ENCODE measurements at places on chromosomes 1 and 21.

GRCh38 chr1:12196641-12197482 lies 30.1 kb downstream of the TNFRSF1B start:
- no peak for DNase-seq

GRCh38 chr1:87121711-87122163 lies 206.9 kb upstream of the LMO4 start:
- DNase-seq = no peak

DNA sequence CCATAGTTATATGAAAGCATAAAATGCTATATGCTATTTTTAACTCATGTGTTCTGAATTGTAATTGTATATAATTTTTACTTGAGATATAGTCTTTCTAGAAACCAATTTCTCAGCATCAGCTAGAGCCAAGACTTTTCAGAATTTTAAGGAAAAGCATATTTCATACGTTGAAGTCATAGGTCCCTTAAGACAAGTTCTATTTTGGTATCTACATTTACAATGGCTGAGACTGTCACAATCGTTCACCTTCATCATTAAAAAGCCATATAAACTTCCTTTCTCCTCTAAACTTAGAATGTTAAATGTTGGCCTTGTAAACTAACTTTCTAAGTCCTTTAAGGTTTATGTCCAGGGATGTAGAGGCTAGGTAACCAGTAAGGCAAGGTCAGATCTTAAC lies 104.1 kb downstream of the LRRC40 start:
- DNase-seq = no peak

GRCh38 chr1:115337276-115337632 lies 795 bp downstream of the NGF start:
- DNase-seq = no peak

DNA sequence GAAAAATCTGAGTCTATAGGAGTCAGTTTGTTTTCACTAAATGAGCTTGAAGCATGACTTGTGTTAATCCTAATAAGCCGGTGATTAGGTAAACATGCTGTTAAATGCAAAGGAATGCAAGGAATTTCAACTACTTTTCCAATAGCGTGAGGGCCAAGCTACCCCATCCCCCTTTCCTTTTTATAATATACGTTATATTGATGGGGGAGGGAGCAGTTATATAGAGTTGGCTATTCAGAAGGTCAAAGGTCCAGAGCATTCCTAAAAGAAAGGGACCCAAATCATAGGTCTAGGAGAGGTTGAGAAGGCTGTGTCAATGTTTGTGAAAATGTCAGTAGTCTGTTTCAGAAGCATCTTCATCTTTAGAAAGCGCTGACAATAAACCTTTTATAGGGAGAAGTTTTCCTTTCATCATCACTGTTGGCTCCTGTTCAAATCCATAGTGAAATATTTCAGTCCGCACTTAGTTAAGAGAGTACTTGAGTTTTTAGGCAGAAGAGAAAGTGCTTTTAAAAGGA lies 3.8 kb downstream of the CCN1 start:
- peak; percentile 93 for DNase-seq

DNA sequence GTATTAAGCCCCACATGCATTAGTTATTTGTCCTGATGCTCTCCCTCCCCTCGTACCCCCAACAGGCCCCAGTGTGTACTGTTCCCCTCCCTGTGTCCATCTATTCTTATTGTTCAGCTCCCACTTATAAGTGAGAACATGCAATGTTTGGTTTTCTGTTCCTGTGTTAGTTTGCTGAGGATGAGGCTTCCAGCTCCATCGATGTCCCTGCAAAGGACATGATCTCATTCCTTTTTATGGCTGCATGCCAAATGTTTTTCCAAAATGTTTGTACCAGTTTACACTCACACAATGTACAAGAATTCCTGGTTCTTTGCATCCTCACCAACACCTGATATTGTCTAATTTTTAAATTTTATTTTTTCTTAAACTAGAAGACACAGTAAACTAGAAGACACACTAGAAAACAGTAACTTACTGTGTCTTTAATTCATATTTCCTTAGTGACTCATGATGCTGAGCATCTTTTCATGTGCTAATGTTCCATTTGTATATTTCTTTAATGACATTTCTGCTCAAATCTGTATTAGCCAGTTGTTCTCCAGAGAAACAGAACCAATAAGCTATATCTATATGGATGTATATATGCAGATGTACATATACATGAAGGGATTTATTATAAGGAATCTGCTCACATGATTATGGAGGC lies 19.4 kb upstream of the USP1 start:
- DNase-seq = peak; percentile 27

GRCh38 chr1:236101233-236102200 lies 36.6 kb upstream of the NID1 start:
- DNase-seq = no peak

GRCh38 chr1:235253219-235253962 lies 74.6 kb downstream of the ARID4B start:
- DNase-seq = peak; percentile 81

- peak; percentile 53 for DNase-seq
These were observed 27.6 kb downstream of the COQ8A start for GRCh38 chr1:226967665-226968064.

GRCh38 chr1:221347706-221348105 lies 394.2 kb downstream of the DUSP10 start:
- DNase-seq = no peak

DNA sequence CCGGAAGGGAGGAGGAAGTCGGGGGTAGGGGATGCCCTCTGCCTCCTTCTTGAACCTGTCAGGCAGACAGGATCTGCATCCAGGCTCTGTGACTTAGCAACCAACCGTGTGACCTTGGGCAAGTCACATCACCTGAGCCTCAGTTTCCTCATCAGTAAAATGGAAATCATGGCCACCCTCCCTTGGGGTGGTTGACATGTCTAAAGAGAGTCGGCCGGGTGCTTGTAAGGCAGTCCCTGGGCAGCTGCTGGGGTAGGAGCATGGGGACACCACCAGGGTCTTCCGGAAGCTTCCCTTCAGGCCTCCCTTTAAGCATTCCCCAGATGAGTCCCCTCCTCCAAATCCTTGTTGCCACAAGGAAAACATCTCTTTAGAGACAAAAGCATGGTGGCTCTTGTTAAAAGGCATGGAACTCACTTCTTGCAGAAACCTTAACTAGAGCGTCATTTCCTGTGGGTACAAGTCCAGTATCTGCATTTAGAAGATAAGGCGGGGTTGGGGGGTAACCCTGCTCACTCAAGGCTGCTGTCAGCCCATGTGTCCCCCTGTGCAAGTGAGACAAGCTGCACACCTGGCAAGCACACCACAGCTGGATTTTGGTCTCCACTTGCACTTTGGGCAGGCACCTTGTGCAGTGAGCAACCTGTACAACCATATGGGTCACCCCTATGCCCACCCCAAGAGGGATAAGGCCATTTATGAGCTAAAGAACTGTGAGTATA lies 10.4 kb downstream of the CLCNKB start:
- no peak for DNase-seq

GRCh38 chr1:51515982-51516648 lies 3.0 kb downstream of the EPS15 start:
- DNase-seq = no peak

DNA sequence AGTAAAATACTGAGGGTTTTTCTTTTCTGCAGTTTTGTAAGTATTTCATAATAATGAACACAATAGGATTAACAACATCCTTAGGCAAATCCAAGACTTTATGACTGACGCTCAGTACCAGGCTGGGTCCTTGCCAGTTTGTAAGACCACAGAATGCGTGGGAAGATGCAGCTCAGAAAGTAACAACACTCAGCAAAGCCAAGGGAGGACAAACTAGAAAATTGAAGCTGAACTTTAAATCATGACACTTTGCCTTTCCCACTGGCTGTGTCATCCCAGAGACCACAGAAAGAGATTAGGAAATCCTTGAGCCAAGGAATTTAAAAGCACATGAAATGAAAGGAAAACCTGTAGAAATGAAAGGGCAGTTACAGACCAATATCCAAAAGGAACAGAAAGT lies 426.3 kb upstream of the CHRM3 start:
- peak; percentile 33 for DNase-seq

DNA sequence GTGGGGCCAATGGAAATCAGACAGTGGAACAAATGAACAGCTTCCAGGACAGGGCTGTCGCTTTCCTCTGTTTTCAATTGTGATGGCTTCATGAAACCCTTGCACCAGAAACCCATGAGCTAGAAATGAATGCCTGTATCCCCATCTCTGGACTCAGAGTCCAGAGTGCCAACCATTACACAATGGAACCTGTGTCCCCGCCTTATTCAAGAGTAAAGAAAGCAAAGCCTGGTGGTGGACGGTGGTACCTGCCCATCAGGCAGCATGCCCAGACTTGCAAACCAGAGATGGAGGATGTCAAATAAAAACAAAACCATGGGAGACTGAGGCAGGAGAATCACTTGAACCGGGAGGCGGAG lies 4.4 kb upstream of the CAPN2 start:
- DNase-seq = no peak
